ENCODE measurements at places on chromosomes 12 and 14.
A peak's percentile ranks its signal among the peaks of the same experiment; 100 is the strongest.

- DNase-seq, result no peak
These were observed 142.0 kb downstream of the SCARB1 start for GRCh38 chr12:124721501-124722162.

DNA sequence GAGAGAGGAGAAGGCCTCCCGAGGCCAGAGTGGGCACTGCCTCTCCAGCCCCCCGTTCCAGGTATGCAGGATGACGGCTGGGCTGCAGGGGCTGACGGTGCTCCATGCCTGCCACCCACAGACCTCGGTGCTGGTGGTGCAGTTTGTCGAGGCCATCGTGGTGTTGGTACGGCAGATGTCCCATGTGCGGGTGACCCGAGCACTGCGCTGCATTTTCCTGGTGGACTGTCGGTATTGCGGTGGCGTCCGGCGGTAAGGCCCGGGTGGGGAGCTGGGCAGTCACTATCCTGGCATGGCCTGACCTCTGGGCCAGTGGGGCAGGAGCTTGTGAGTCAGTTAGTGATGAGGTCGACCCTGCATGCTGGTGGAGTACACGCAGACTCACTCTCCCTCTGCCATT lies 47.4 kb downstream of the TPCN1 start:
- DNase-seq, result no peak

- peak; percentile 7 for DNase-seq
These were observed 48.3 kb upstream of the ZFP36L1 start for GRCh38 chr14:68841016-68841809.

- no peak for DNase-seq
These were observed 22.3 kb upstream of the TDRD9 start for GRCh38 chr14:103905842-103906456.

GRCh38 chr12:108859923-108860291 lies 2.5 kb upstream of the SSH1 start:
- no peak for DNase-seq

DNA sequence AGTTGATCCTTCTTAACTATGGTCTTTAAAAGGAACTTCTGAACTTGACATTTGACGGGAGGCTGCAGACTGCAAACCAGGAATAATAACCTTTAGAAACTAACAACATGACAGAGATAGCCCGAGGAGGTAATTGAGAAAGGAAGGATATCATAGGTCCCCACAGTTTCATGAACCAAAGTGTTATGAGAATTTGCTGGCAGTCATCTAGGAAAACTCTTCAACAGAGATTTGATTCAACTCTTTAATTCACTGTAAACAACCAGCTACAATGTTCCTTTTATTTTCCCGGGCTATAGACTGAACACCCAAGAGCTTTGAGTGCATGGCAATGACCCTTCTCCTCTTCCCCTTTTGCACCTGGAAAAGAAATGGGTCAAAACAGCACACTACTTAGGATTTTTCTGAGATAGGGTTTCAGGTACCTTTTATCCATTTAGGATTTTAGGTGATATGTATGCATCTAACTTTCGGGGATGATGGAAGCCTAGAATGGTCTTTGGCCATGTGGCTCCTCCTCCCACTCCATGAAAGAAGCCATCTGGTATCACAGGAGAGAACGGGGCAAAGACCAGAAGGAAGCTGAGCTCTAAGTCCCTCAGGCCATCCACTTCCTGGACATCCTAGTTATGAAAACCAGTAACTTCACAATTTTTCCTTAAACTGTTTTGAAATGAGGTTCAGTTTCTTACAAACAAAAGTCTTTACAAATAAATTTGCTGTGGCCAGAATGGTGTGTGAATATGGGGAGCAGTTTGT lies 23.0 kb downstream of the GLT8D2 start:
- no peak for DNase-seq

DNA sequence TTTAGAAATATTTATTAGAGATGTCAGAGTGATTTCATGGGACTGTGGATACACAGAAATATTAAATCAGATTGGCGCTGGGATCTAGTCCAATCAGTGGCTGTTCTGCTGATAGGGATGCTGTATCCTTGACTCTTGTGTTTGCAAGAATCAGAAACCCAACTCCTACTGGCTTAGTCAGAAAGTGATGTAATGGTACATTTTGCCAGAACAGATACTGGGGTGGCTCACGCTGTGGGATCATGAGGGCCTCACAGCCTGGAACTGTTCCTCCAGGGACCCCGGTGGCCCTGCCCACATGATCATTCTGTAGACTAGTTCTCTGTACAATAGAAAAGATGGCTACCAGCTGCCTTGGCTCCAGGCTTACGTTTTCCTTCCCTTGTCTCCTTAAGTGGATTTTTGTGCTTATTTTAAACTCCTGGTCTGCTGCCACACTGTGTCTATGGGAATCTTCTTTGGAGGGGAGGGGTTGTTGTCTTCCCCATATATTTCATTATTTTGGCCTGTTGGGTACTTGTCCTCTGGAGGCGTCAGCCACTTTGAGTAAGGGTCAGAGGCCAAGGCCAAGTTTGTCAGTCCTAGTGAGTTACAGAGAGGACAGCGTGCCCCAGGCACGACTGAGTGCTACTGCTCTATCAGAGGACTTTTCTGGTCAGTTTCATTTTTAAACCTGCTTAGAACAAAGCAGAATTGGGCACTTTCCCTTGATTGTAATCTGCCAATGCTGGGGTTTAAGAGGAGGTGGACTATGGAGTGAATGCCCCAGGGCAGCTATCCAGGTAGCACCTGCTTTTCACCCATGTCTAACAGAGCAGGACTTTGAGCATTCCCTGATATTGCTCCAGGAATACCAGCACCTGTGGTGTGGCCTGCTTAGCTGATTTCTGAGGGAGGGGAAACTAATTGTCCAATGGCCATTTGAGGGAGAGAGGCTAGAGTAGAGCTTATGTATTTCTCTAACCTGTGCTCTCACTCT lies 164.3 kb downstream of the SLC5A8 start:
- DNase-seq, result no peak

DNA sequence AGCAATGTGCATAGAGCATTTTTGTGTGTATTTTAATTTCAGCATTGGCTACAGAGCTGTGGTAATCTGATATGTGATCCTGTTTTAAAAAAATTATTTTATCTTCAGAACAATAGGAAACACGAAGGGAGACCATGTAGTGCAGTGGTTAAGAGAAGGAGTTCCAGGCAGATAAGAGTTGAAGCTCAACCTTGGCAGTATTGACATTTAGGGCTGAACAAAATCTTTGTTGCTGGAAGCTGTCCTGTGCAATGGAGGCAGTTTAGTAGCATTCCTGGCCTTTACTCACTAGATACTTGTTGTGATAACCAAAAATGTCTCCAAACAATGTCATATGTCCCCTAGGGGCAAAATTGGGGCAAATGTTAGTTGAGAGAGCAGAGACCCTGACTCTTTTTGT lies 59.2 kb downstream of the CHST11 start:
- no peak for DNase-seq
